Esophagus muscularis mucosa (tissue), 4 donors: ENCODE measurements at places on chromosomes 12 and 14. TPM values are rescaled to one million over a fixed set of nuclear protein-coding genes. Genes with fewer than 3 reads are reported as not detected.

The ART4 gene
- total RNA-seq: 1.9 TPM

The FITM1 gene
- 0.83 TPM for total RNA-seq

The SYNDIG1L gene
- total RNA-seq: 0.29 TPM

The IFI27L2 gene
- 38.8 TPM for total RNA-seq

The GPR84 gene
- not detected for total RNA-seq

The VASH1 gene
- total RNA-seq: 17.5 TPM

The RDH5 gene
- 19.5 TPM for total RNA-seq

The SLC24A4 gene
- 2.3 TPM for total RNA-seq

The TAS2R19 gene
- total RNA-seq: 1.8 TPM

The RGS6 gene
- 0.83 TPM for total RNA-seq

The CNIH1 gene
- 129 TPM for total RNA-seq

The AKAP3 gene
- 0.83 TPM for total RNA-seq

The LIN7A gene
- total RNA-seq: 5.8 TPM

The DLGAP5 gene
- not detected for total RNA-seq

The HOXC10 gene
- not detected for total RNA-seq

The ASPG gene
- 0.45 TPM for total RNA-seq

The KRT86 gene
- total RNA-seq: not detected

The CCDC177 gene
- not detected for total RNA-seq

The KLHDC1 gene
- 8.3 TPM for total RNA-seq

The STXBP6 gene
- total RNA-seq: 60.4 TPM
